T-cell (primary cell): ENCODE measurements at places on chromosomes 7 and 10.

- DNase-seq = no peak
Observed at GRCh38 chr10:123781956-123782500, 109.6 kb downstream of the CPXM2 start.

DNA sequence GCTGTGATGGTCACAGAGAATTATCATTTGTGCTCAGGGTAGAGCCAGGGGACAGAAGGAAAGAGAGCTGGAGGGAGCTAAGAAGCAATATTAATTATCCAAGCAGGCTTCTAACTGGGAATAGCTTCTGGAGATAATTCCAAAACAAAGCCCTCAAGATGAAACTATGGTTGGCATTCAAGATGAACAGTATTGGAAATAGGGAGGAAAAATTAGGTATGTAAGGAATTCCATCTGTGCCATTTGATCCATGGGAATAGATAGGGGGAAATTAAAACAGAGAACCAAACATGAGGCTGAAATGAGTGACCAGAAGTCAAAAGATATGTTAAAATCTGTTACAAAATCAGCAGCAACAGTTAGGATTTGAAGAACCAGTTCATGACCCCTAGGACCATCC is 75.3 kb downstream of the NDUFB2 start:
- no peak for DNase-seq

DNA sequence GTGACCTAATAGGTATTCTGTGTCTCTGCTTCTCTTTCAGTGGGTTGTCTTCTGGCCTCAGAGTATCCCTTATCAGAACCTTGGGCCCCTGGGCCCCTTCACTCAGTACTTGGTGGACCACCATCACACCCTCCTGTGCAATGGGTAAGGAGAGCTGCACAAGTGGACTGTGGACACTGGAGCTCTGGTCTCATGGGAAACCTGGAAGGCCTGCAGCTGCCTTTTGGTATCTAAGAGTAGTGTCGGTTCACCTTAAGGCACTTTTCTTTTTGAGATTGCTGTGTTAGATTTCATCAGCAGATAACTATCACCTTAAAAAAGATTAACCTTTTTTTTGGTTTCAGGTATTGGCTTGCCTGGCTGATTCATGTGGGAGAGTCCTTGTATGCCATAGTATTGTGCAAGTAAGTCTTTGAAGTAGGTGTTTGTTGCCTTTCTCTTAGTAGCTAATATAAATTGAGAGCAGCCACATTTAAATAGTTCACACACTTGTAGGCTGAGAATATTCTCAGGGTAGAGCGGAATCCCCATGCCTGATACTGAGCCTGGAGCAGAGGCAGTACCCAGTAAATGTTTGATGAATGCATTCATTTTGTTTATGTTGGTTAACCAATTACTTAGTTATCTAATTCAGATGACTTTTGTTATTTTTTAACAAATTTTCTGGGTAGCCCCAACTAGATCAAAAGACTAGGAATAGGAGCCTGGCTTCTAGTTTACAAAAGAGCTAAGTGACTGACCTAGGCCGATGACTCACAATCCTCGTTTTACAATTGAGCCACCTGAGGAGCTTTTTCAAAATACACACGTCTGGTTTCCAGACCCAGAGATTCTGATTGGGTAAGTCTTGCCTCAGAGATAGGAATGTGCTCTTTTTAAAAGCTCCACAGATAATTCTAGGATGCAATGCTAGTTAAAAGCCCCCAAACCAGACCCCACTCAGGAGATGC is 3.6 kb downstream of the TMEM254 start:
- DNase-seq = no peak

- DNase-seq = no peak
Observed at GRCh38 chr10:24208661-24209431, at the start of gene KIAA1217. Gene KIAA1217, plus strand, starts transcription at chr10:24209138. Its CDS starts 56 bp downstream, at chr10:24209194.
